ENCODE measurements at places on chromosomes 2 and 18. TPM values are rescaled to one million over a fixed set of nuclear protein-coding genes. Genes with fewer than 3 reads are reported as not detected.

The DSEL gene
- 101 TPM for total RNA-seq

The SOWAHC gene
- 9.3 TPM for total RNA-seq

The ADRA2B gene
- total RNA-seq, result not detected

The COL5A2 gene
- total RNA-seq, result 693 TPM

The RNMT gene
- 25.4 TPM for total RNA-seq

The RAB17 gene
- total RNA-seq, result 0.43 TPM

Measured in fibroblast of villous mesenchyme (primary cell).